ENCODE measurements at places on chromosomes 3 and 15.

- peak; percentile 8 for DNase-seq
Observed at GRCh38 chr3:100603469-100603868, 5.9 kb upstream of the ADGRG7 start.

GRCh38 chr3:115666081-115666480, 42.8 kb downstream of the GAP43 start:
- DNase-seq = no peak

DNA sequence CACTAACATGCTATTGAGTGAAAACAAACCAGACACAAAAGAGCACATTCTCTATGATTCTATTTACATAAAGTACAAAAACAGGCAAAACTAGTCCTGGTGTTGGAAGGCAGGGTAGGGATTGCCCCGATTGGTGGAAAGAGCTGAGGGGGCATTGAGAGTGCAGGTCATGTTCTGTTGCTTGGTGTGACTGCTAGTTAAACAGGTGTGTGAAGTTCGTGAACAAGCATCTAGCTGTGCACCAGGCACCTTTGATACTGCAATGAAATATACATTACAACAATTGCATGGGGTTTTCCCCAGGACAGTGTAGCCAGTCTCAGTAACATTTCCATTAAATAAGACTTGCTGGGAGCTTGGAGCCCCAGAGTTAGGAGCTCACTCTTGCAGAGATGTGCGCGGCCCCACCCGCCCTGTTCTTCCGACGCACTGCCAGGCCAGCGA, 26.3 kb upstream of the THRB start:
- no peak for DNase-seq

- no peak for DNase-seq
Observed at GRCh38 chr15:83767741-83768140, 113.8 kb downstream of the ADAMTSL3 start.

GRCh38 chr15:80832686-80833085, 53.5 kb downstream of the CEMIP start:
- DNase-seq = no peak

GRCh38 chr3:116640109-116640508, 69.5 kb upstream of the TUSC7 start:
- DNase-seq = no peak

DNA sequence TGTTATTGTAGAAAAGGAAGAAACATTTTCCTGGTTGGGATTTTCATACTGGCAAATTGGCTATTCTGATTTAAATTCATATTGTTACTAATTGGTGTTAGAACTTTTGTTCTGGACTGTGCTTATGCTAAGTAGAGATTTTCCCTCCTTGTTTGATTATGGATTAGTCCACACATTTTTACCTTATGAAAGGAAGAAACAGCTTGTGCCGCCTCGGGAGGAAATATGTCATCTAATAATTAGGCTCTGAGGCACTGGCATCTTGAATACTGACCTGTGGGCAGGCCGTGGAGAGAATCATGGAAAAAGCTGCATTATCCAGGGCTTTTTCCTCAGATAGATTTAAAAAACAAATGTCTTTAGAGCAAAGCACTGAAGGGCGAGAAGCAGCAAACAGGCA, 344.3 kb upstream of the TBL1XR1 start:
- no peak for DNase-seq

- DNase-seq = no peak
Observed at GRCh38 chr3:72728958-72729467, 119.2 kb downstream of the SHQ1 start.

- no peak for DNase-seq
Observed at GRCh38 chr3:73465926-73466325, 158.8 kb downstream of the PDZRN3 start.

GRCh38 chr15:39312984-39313383, 267.9 kb upstream of the THBS1 start:
- DNase-seq = no peak

DNA sequence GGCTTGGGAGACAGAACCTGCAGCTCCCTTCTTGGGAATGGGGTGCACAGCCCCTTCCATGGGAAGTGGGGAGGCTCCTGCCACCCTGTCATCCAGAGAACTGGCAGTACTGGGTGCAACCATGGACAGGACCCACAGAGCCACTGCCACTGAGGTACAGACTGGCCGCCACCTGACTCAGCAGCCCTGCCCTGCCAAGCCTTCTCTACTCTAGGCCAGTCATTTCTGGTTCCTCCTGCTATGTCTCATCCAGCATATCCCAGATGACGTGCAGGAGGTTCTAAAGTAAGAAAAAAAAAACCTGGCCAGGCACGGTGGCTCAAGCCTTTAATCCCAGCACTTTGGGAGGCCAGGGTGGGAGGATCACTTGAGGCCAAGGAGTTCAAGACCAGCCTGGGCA, 76.9 kb upstream of the RPL32 start:
- DNase-seq = no peak

DNA sequence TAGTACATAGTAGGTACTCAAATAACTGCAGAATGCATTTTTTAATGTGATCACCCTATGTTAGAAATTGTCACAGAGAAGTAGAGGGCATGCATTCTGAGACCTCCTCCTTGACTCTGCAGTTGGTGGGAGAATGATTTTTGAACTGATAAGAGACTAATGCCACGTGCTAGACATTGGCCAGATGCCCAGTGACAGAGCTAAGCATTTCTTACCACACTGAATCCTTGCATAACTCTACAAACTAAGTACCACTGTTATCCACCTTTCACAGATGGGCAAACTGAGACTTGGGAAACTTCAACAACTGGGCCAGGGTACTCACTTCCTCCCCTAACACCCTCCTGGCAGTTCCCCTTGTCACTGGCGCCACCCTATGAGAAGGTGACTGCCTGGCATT, 33.5 kb upstream of the SPATA12 start:
- no peak for DNase-seq
